ENCODE measurements at places on chromosomes 11 and 22.

- no peak for DNase-seq
These were observed 53.7 kb downstream of the DSCAML1 start for GRCh38 chr11:117743121-117743815.

DNA sequence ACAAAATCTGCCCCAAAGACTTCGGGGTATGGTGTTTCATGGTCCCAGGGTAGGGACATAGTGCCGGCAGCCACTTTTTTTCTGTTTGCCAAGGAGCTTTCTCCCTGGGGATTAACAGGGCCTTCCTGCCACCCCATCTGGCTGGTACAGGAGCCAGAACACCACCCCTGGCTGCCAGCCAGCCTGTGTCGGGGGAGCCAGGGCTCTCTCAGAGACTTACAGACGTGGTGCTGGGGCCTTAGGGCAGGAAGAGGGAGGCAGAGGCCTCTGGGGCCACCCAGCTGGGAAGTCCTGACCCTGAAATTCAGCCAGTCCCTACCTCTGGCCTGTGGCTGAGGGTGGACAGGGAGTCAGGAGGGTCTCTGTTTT lies 52.4 kb upstream of the CDON start:
- peak; percentile 58 for DNase-seq

DNA sequence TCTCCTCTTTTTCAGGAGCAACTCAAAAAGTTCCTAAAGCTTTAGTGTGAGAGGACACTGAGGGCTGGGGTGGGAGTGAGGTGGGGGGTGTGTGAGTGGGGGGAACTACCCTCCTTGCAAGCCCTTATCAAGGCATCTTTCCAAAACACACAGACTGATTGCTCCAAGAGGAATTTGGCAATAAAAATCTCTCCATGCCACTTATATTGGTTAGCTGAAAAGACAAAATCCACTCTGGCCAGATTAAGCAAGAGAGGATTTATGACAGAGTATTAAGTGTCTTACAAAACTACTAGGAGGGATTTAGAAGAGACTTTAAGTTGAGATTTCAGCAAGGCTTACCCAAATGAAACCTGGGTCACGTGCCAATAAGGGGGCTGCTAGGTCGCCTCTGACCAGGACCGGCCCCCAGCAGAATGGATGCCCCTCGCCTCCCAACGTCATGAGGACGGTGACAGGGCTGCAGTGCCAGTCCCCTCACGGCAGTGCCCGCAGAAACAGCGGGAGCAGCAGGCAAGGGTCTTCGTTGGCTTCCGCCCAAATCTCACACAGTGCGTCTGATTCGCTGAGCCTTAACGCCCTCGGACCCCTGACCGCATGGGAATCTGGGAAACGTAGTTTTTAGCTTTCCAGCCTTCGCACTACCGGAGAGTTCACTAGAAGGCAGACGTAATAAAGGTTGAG lies 22.1 kb upstream of the CTR9 start:
- DNase-seq: peak; percentile 67

- peak; percentile 93 for DNase-seq
These were observed 30.6 kb upstream of the TSKU start for GRCh38 chr11:76752321-76753143.

DNA sequence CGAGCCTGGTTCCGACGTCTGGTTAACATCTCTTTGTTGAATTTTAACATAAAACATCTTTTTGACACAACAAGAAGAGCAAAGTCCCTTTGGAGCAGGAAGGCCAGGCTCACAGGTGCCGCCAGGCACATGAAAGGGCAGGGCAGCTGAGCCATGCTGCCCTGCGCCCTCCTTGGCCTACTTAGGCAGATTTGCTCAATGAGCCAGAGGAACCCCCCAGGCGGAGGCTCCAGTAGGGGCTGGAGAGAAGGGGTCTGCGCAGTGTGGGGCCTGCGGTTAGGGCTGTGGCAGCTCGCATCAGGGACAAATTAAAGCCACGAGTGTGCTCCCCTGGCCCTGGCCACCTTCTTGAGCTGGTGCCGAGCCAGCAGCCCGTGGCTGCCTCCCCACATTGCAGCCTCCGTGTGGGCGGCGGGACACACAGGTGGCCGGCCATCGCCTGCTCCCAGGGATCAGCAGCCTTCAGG lies 9.9 kb upstream of the SLC22A12 start:
- no peak for DNase-seq

- DNase-seq: peak; percentile 76
These were observed 772 bp downstream of the SBF1 start for GRCh38 chr22:50473855-50474671.

DNA sequence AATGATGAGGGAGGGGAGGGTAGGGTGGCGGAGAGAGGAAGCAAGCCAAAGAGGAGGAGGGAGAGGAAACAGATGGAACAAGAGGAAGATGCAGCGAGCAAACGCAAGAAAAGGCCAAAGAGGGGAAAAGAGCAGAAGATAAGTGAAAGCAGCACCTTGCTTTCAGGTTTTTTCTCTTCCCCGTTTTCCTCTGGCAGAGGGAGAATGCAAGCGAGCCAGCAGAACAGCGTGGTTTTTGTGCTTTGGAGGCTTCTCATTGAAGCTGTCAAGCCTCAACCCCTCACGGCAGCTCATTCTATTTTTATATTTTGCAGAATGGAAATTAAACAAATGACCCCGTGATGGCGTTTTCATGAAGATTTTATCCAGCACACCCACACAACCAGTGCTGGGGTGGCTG lies 67.1 kb upstream of the GRAMD1B start:
- DNase-seq: no peak

DNA sequence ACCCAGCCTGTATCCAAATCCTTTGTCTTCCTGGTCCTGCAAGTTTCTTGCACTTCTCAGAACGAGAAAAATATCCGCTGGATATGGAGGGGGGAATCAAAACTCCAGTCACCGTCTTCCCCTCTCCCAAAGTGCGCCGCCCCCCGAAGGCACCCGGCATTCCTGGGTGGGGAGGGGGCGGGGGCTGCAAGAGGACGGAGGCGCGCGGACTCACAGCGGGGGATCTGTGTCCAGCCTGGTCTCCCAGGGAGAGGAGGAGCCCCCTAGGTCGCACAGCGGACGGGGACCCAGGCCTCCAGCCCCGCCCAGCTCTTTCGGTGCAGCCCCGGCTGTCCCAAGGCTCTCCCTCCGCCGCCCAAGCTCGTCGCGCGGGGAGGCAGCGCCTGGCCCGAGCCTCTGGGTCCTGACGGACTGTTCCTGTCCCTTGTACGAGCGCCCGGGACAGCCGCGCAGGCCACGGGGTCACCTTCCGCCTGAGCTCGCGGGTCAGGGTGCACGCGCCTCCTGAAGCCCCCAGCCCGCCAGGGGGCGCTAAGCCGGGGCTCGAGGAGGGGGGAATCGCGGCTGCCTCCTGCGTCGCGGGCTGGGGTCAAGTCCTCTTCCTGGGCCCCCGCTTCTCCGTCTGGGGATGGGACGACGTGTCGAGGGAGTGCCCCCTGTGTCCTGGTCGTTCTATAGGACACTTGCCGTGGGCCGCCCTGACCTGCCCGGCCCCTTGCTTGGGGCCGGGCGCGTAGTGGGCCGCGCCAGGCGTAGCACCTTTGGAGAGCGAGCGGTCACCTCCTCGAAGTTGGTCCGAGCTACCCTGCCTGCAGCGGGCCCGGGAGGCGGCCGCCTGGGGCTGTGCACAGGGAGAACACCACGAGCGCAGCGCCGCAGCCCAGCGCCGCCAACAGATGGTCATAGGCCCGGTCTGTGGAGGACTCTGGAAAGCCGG lies 2.4 kb upstream of the WNT11 start:
- DNase-seq: peak; percentile 80

DNA sequence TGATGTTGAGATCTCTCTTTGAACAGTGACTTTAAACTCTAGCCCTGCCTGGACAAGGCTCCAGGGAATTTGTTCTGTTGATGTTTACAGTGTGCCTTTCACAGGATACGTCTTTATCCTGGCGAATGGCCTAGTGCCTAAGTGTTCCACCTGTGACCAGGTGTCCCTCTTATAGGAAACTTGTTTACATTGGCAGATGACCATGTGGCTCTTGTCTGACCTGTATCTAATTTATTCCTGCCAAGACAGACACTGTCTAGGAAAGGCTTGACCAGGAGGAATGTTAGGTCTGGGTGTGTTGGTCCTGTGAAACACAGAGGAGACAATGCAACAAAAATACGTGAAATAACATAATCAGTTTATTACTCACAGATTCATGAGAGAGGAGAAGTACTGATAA lies 875.6 kb downstream of the METTL15 start:
- DNase-seq: no peak

- DNase-seq: no peak
These were observed 1122.8 kb upstream of the CCDC90B start for GRCh38 chr11:84408946-84409411.

GRCh38 chr22:22520667-22521602 lies 865 bp upstream of the ZNF280A start:
- no peak for DNase-seq

DNA sequence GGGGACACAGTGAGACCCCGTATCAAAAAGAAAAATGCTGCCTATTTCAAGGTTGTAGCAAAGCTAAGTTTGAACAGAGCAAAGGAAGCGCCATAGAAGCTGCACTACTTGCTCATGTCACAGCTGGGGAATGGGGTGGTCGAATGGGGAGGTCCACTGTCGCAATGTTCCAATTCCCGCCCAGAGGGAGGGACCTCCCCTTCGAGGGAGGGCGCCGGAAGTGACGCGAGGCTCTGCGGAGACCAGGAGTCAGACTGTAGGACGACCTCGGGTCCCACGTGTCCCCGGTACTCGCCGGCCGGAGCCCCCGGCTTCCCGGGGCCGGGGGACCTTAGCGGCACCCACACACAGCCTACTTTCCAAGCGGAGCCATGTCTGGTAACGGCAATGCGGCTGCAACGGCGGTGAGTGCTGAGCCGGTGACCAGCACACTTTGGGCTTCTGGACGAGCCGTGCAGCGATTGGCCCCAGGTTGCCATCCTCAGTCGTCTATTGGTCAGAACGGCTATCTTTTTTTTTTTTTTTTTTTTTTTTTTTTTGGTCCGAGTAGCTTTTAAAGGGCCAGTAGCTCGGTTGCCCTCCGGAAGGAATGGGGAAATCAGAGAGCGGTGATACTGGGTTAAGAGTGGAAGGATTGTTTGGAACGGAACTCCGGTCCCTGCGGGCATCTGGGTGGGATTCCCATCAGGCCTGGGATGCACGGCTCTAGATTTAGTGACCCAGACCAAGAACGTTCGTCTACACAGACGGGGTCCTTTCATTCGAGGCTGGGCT lies at the start of gene HMBS:
Gene HMBS (plus strand): TSS at position 219 of the 774 bp plus-strand sequence. CDS start 153 bp downstream, at position 372.
- peak; percentile 99 for DNase-seq

- DNase-seq: no peak
These were observed 20.6 kb upstream of the MUC5B start for GRCh38 chr11:1202154-1202775.

DNA sequence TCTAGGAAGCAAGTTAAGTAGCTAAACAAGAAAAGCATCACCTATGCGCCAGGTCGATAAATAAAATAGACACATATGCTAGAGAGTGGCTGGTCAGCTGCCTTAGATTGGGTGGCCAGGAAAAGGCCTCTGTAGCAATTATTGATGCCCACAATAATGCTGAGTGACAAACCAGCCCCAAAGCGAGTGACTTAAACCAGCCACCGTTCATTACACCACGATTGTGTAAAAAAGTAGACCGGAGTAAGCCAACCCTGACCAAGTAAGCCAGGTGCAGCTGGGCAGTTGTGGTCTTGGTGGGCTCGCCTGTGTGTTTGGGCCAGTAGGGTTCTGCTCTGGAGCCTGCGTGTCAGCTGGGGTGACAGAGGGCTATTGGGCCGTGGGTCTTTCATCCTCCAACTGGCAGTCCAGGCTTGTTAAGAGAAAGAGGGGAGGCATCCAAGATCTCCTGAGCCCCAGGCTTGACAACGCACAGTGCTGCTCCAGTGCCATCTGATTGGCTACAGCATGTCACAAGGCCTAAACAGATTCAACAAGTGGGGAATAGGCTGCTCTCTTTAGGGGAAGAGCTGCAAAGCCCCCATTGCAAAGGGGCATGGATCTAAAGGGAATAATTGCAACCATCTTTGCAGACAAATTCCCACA lies 100.4 kb upstream of the PARVA start:
- DNase-seq: no peak

All from adipocyte (in vitro differentiated cells).